ENCODE measurements at places on chromosomes 12 and 14.

- DNase-seq, result no peak
These were observed 53.2 kb upstream of the VASH1 start for GRCh38 chr14:76708028-76708427.

GRCh38 chr12:57213058-57213715, 3.4 kb upstream of the NXPH4 start:
- DNase-seq, result peak; percentile 94

DNA sequence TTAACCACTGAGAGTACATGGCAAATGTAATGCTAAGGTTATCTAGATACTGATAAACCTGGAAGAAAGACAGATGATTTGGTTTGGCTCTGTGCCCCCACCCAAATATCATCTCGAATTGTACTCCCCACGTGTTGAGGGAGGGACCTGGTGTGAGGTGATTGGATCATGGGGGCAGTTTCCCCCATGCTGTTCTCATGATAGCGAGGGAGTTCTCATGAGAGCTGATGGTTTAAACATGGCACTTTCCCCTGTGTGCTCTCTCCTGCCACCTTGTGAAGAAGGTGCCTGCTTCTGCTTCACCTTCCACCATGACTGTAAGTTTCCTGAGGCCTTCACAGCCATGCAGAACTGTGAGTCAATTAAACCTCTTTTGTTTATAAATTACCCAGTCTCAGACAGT, 14.2 kb downstream of the NOXRED1 start:
- no peak for DNase-seq

- DNase-seq, result no peak
These were observed 375.5 kb downstream of the RAD51B start for GRCh38 chr14:68195126-68195525.

- peak; percentile 69 for DNase-seq
These were observed 144.3 kb downstream of the MED13L start for GRCh38 chr12:116133149-116133548.

- no peak for DNase-seq
These were observed 36.3 kb upstream of the NT5DC3 start for GRCh38 chr12:103877288-103877687.

DNA sequence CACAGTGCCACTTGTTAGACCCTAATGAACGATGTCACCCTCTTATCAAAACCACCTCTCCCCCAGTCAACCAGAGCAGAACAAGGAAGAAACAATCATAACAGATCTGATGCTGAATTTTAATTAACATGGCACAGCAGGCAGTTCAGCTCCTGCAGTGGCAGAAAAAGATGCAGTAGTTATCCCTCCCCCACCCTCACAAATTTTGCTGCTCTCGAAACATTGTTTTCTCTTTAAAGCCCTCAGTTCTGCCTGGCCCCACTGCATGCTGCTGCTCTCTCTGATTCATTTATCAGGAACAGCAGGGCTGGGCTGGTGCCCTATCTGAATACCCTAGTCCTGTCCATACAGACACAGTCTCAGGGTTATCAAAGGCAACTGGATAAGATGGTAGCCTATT, 12.2 kb downstream of the CCDC175 start:
- DNase-seq, result no peak

- no peak for DNase-seq
These were observed 133.9 kb downstream of the RFLNA start for GRCh38 chr12:124428792-124429281.

GRCh38 chr12:85356596-85357385, 76.8 kb downstream of the ALX1 start:
- no peak for DNase-seq

- no peak for DNase-seq
These were observed 1144.1 kb downstream of the LRFN5 start for GRCh38 chr14:42750771-42751170.

GRCh38 chr12:24379433-24379832, 430.0 kb upstream of the SOX5 start:
- no peak for DNase-seq

GRCh38 chr12:127214186-127214585, 1052.8 kb upstream of the TMEM132C start:
- DNase-seq, result no peak

GRCh38 chr14:59739794-59740193, 130.8 kb downstream of the RTN1 start:
- DNase-seq, result no peak

GRCh38 chr12:132066749-132067148, 77.4 kb downstream of the DDX51 start:
- no peak for DNase-seq

DNA sequence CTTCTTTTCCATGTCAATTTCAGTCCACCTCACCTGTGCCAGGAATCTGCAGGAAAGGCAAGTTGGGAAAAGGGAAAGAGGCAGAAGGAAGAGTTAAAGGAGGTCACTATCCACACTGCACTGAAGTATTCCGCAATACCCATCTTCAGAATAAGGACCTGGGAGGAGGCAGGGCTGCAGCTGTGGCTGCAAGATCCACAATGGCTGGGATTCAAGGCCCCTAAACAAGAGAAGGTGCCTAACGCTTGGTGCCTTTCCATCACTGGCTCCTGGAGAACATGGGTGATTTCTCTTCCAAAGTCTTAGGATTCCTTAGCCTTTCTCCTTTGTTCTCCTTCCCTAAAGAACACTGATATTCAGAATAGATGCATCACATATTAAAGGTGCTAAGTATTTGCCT, 204.0 kb downstream of the GRIN2B start:
- DNase-seq, result no peak

- no peak for DNase-seq
These were observed 148.4 kb downstream of the KSR2 start for GRCh38 chr12:117820216-117820907.

GRCh38 chr12:99282624-99283023, 364.9 kb upstream of the GARIN6 start:
- no peak for DNase-seq

DNA sequence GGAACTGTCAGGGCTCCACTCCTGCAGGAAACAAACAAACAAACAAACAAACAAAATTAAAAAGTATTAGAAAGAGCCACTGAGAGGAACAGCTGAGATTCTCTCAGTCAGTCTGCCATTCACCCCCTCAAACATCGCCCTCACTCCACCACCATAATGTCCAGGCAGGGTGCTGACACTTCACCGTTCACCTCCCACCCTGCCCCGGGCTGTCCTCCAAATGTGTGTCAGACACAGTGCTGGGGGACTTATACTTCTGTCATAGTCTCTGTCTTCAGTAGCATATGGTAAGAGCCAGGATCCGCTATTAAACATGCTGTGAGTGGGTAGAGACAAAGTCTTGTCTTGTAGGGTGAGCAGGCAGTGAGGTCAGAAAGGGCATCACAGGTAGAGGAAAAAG, 28.3 kb downstream of the KRT18 start:
- no peak for DNase-seq

GRCh38 chr14:23544511-23545447, 6.8 kb downstream of the ZFHX2 start:
- no peak for DNase-seq

GRCh38 chr12:116142936-116143898, 134.3 kb downstream of the MED13L start:
- no peak for DNase-seq

- no peak for DNase-seq
These were observed 246.2 kb downstream of the C12orf42 start for GRCh38 chr12:103249607-103250006.

DNA sequence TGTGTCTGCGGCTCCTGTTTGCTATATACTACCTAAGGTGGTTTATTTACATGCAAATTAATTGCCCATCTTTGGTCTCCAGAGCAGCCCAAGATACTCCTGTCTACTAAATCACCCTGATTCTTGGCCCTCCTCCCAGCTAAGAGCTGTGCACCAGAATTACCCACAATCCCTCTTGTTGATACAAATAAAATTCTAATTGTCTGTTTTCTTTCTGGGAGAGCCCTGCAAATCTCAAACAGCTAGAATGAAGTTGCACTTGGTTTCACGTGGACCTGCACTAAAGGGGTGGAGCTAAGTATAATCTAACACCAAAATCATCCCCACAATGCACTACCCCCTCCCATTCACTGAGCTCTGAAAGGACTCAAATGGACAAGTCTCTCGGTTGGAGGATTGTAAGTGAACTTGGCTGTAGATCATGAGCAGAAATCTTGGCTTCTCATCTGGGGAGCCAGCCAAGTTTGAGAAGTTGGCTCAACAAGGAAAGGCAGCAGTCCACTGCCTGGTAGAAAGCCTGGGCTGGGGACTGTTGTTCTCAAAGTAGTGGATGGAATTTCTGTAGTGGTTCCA, 6.6 kb downstream of the MAX start:
- DNase-seq, result peak; percentile 87

- peak; percentile 87 for DNase-seq
These were observed 24.1 kb upstream of the BCDIN3D start for GRCh38 chr12:49866859-49867569.

Measured in adipocyte (in vitro differentiated cells).